ENCODE measurements at places on chromosomes 6 and 20.

DNA sequence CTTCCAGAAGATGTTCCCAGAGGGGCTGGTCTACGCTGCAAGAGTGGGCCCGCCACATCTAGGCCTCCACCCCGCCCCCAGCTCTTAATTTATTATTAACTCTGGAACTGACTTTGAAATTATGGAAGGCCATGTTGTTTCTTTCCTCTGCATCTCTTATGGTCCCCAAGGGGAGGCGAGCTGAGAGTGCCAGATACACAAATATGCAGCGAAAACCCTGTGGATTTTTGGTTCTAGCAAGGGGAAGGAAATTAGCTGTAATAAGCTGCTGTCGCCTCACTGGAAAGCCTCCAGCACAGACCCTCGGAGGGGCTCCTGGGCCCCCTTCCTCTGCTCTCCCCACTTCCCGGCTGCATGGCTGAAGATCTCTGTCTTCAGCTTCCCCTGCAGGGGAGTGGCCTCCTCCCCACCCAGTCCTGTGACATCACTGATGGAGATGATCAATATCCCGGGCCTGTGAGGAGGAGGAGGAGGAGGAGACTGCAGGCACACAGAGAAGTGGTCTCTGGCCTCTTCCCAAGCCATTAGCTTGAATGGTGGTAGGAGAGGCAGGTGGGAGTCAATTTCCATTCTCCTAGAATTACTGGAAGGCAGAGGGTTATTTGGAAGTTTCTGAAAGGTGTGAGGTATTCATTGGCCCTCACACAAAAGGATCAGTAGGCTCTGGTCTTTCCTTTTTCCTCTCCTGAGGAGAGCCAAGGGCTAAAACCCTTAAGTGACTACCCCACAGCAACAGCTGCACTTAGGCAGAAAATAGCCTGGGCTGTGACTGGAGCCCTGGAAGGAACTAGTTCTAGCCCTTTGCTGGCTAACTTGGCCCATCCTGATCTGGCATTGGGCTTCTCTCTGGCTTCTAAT, 39.7 kb upstream of the CCDC167 start:
- no peak for DNase-seq

DNA sequence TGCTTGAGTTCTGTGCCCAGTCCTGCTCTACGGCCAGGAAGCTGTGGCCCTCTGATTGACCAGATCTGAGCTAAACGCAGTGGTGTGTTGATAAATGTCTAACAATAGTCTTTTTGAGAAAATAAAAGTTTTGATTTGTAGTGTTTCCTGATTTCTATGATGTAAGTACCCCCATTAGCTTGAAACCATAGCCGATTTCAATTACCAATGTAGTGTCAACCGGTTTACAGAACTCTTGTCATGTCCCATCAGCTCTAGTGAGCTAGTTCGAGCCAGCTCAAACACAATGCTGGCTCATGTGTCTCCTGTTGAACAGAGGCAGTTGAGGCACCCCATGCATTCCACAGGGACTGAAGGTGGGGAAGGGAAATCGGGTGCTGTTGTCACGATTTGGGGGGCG, 56.7 kb upstream of the ZMYND8 start:
- no peak for DNase-seq

DNA sequence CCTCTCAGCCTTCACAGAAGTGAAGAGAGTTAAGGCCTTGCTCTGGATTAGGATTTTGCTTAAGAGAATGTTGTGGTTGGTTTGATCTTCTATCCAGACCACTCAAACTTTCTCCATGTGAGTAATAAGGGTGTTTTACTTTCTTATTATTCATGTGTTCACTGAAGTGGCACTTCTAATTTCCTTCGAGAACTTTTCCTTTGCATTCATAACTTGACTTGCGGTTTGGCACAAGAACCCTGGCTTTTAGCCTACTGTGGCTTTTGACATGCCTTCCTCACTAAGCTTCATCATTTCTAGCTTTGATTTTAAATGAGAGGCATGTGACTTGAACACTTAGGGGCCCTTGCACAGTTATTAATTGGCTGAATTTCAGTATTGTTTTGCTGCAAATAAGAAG, 166.1 kb upstream of the OPRM1 start:
- DNase-seq, result no peak

- DNase-seq, result no peak
Measured at GRCh38 chr20:38617830-38618196, 16.2 kb downstream of the ARHGAP40 start.

DNA sequence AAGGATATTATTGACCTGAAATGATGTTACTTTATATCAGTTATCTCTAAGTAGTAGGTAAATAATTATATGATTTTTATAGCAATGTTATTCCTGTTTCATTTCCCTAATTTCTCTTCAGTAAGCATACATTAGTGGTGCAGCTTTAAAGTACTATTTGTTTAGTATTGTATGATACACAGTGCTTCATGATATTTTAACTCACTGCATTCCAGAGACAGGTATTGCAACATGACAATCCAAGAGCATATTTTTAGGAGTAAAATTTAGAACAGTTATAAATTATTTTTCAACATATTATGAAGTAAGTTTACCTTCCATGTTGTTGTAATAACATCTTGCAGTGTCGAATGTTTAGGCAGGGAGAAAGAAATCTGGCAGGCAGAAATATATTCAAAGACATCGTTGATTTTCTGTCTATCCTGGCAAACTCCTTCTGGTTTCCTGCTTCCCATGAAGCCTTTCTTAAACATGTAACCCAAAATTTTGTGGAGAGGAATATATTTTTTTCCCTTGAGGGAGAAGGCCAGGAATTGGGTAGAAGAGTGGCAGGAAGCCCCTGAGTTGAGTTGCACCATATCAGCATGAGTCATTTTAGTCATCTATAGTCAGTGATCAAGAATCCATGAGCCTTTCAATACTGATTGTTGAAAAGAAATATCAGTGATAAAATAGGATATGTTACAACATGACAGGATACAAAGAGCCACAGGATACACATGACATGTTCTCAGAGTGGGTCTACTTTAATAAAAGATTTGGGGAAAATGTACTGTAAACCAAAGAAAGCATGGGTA, 29.0 kb upstream of the PTCHD4 start:
- DNase-seq, result no peak

GRCh38 chr6:21906826-21907225, 313.3 kb downstream of the SOX4 start:
- DNase-seq, result no peak

GRCh38 chr6:3233321-3233720, 5.9 kb upstream of the TUBB2B start:
- DNase-seq, result no peak
